ENCODE measurements at places on chromosomes 7 and 10.

DNA sequence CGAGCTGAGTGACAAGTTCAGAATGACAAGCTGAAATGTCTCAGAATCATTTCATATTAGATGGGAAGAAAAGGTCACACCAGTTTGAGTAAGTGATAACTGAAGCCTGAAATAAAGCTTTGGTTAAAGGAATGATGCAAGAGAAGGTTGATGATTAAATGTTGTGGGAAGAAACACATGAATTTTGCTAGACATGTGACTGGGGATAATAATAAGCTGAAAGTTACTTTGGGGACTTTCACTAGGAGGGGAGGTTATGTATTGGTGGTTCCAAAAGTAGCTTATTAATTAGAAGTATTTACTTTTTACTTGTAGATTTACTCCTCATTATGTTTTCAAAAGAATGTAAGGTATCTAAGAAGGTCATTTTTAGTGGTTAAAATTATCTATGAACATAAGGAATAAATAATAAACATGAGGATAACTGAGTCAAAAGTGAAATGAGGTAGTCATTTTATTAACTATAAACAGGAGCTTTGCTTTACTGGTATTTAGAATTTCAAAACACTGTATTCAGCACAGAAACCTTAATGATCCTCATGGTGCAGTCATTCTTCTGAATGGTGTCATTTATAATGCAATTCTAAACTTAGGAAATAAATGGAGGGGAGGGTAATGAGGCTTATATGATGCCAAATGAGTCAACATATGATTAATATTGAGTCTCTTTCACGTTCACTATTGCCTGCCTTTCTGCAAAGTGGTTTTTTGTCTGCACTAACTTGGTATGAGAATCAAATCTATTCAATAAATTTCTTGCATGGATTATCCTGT, 63.7 kb downstream of the PRKG1 start:
- no peak for DNase-seq

DNA sequence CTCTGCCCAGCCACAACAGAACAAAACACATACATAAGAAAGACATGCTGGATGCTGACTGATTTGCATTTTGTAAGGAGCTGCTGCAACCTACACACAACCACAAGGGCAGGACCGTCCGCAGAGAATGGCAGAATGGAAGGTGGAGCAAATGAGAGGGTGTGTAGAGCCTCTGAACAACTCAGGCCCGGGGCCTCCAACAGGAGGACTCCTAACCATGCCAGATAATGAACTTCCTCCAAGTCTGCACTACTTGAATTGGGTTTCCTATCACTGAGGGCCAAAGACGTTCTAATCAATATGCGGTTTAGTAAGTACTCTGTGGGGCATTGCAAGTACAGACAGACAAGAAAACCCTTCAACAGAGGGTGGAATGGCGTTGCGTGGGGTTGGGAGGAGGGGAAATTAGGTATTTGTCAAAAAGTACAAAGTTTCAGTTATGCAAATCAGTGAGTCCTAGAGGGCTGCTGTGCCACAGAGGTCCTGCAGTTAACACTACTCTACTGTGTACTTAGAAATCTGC, 14.6 kb downstream of the VOPP1 start:
- no peak for DNase-seq

GRCh38 chr7:14604606-14605005, 297.9 kb downstream of the DGKB start:
- no peak for DNase-seq

DNA sequence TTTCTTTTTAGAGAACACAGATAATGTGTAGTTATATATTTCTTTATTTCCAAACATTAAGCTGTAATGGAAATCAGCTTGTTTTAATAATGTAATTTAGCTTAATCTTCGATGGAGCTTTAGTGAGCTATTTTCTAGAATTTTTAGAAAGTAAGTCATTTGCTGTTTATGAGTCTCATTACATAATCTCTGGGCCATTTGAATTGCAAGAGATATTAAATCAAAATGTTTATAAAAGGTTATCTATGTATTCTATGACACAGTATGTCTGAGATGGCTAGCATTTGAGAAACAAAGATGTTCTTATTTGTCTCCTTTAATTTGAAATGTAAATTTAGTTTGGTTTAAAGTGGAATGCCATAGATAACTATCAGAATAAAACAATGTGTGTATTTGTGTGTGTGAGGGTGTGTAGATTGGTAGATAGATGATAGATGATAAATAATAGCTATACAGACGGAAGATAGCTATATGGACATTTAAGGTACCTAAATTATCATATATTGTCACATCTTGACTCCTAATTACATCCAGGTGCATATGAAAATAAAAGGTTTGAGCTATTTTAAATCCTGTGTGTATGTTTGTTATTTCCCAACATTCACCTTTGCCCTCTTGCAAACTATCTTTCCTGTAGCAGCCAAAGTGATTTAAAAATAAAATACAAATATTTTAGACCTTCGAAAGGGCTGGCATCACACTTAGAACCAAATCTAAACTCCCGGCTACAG, 478.0 kb upstream of the KLF6 start:
- DNase-seq: no peak

DNA sequence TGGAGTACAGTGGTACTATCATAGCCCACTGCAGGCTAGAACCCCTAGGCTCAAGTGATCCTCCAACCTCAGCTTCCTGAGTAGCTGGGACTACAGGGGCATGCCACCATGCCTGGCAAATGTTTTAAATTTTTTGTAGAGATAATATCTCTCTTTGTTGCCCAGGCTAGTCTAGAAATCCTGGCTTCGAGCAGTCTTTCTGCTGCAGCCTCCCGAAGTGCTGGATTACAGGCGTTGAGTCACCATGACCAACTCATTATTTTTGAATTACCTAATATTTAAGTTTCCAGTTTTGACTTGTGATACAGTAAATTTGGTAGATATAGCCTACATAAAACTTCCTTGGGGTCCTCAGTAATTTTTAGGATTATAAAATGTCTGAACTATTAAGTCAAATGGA, 74.1 kb downstream of the RUNDC3B start:
- no peak for DNase-seq

- no peak for DNase-seq
Measured at GRCh38 chr7:27661811-27662489, 733 bp downstream of the HIBADH start.

DNA sequence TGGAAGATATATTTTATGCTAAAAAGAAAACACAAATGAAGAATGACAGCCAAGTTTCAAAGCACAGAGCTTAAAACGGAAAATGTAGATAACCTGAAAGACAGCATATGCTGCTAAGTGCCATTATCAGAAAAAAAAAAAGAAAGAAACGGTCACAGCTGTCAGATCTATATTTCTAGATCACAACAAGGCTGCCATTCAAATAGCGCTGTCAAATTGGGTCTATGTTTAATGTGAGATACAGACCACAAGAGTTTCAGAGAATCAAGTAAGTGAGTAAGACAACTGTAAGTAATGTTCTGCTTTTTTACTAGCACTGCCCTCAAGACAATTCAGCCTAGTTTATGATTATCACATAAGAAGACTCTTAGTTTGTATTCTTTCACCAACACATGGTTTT, 66.1 kb upstream of the RNF148 start:
- DNase-seq: no peak

- DNase-seq: no peak
Measured at GRCh38 chr10:46090258-46090812, 44.3 kb upstream of the MSMB start.

DNA sequence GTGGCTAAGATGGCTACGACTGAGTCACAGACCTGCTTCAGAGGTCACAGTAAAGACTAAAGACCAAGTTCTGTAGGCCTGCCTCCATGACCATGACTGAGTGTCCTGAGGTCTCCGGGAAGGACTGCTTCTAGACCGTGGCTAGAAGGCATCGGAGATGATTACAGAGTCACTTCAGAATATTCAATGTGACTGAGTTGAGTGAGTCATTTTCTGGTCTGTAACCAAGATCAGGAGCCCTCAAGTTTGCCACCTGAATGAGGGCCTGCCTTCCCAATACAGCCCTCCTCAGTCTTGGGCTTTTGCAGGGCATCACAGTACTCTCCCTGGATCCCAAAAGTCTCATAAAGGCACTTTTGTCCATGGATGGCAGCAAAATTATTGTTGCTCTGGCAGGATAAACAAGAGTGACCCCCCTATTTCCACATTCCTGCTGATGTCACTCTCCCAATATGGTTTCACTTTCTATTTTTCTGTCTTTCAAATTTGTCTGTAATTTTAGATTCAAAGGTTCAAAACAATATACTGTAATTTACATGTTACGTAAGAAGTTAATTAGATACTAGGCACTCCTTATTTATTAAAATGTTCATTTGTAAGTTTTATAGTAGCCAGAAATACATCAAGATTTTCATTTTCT, 47.7 kb upstream of the ZNF92 start:
- DNase-seq: no peak

DNA sequence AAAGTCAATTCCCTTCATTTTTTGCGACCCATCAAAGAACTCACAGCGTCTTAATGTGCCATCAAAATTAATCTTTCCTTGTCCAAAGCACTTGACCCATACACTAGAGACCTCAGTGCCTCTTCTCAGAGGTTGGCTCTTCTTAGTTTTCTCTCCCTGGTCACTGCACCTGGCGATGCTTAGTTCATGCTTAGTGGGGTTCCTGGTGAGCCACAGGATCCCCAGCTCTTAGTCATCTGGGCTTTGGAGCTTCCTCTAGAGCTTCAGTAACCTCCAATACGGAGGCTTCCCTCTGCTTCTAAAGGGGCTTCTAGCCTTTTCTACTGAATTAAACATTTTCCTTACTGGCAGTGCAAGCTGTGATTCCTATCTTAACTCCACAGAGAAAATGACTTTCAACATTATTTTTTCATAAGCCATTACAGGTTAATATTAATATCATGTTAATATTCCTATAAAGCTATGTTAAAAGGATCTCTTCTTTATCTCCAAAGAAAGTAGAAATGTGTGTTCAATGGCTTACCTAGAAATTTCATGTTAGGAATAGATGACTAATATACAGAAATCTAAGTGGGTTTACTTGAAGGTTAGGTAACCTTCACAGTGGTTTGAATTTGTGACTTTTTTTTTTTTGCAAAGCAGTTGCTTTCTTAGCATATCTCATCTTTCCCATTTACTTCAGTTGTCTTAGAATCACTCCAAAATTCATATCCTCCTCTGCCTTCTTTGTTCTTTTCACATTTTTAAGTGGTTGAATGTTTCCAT, 295.2 kb downstream of the CAMK1D start:
- no peak for DNase-seq

DNA sequence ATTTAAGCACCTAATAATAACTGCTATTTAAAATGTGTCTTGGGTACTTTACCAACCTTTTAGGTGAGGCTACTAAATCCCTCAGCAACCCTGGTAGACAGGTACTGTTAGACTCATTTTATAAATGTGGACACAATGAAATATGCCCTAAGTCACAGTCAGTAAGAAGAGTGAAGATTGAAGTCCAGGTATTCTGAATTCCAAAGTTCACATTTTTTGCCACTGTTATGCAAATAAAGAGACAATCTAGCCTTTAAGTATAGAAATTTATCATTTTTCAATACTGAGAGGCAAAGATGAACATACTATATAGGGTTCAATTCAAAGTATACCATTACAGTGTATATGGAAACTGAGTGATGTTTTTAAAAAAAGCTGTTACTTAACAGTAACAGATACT, 102.7 kb downstream of the LMBR1 start:
- DNase-seq: no peak

DNA sequence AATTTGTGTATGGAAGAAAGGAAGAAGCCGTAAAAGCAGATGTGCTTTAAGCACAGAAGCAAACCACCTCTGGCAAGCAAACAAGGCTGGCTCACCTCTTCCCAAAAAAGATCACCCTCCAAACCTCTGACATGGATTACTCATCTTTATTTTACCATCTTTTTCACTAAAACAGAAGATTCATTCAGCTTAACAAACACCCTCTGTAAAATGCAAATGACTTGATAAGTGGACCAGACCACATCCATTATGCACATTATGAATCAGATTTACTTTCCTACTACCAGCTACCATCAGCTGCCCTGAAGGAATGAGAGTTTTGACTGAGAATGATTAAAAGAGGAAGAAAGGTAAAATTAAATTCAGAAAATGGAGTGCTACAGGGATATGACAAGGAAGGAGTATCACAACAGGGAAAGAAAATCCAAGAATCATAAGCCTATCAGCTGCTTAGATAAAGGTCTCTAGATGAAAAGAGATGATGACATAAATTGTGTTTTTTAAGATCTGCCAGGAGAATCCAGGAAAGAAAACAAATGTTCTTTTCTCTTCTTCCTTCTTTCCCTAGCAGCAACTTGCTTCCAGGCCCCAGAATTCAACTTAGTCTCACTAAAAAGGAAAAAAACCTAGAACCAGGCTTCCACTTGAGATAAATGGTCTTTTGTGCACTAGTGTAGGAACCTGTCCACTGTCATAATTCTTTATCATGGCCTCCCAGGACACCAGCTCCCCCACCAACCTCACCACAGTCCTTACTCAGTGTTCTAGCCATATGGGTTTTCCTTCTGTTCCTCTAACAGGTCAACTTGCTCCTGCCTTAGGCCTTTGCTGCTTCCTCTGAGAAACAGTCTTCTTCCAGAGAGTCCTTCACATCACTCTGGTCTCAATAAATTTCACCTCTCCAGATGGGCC, 47.4 kb downstream of the JAZF1 start:
- DNase-seq: no peak

DNA sequence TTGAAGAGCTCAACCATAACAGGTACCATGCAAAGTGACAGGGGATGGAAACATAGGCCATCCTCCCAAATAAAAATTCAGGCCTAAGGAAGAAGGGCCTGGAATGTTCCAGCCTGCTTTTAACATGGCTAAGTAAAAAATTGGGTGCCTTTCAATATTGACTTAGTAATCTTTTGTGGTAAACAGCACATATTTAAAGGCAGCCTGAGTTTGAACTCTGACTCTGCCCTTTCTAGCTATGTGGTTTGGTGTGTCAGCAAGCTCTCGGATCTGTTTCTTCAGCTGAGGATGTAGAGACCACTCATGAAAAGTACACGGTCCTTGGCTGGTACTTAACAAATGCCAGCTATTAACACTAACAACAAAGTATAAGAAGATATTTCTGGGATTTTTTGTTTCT, 191.8 kb upstream of the CDCA7L start:
- DNase-seq: no peak

DNA sequence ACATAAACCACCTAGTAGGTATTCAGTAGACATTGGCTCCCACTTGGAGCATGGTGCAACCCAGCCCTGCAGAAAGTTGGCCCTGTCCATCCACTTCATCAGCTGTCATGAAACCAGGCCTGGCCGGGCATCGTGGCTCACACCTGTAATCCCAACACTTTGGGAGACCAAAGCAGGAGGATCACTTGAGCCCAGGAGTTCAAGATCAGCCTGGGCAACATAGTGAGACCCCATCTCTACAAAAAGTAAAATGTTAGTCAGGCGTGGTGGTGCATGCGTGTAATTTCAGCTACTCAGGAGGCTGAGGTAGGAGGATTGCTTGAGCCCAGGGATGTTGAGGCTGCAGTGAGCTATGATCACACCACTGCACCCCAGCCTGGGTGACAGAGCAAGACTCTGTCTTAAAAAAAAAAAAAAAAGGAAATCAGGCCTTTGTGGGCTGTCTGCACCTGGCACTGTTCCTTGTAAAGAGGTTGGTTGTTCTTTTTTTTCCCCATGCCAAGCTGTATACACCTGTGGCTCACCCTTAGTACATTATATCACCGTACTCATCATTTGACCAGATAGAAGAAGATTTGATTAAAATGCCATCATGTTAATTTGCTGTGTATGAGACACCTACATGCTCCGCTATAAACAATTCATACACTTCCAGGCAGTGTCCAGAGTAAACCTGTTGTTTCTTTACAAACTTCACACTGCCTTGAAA, 45.4 kb upstream of the GRID1 start:
- DNase-seq: no peak

- DNase-seq: no peak
Measured at GRCh38 chr10:71832967-71833366, 18.1 kb downstream of the PSAP start.

GRCh38 chr10:110750931-110751330, 106.8 kb downstream of the RBM20 start:
- DNase-seq: no peak
